ENCODE measurements at places on chromosomes 2 and 18. TPM values are rescaled to one million over a fixed set of nuclear protein-coding genes. Genes with fewer than 3 reads are reported as not detected.

- DNase-seq = no peak
These were observed 43.5 kb downstream of the FBLN7 start for GRCh38 chr2:112181571-112182290.

Gene FBXO48
- 0.80 TPM for total RNA-seq

DNA sequence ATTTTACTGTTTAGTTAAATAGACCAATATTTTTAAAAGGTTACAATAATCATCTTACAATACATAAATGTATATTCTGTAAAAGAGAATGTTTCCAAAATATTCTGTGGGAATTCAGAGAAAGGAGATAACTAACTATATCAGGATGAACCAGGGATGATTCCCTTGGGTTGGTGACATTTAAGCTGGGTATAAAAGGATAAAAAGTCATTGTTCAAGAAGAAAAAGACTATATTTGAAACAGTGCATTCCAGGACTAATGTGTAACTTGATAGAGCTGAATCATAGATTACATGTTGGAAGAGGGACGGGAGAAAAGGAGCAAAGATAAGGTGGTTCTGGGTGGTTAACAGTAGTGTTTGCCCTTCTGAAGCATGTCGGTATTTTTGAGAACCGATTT lies 10.1 kb downstream of the RASGRP3 start:
- no peak for DNase-seq

DNA sequence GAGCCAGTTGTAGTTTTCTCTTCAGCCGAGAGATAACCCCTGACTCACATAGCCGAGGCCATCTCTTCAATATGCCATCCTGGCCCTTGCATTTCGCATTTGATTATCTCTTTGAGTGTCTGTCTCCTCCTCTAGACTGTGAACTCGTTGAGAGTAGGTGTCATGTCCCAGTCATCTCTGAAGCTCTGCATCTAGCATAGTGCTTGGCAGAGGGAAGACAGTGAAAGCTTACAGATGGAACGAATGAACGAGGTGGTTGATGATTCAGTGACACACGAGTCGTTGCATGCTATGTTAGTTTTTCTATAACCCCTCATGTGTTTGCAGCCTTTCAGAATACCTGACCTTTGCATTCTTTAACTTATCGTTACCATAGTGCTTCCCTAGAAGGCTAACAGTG lies 59.9 kb upstream of the CYRIA start:
- no peak for DNase-seq

DNA sequence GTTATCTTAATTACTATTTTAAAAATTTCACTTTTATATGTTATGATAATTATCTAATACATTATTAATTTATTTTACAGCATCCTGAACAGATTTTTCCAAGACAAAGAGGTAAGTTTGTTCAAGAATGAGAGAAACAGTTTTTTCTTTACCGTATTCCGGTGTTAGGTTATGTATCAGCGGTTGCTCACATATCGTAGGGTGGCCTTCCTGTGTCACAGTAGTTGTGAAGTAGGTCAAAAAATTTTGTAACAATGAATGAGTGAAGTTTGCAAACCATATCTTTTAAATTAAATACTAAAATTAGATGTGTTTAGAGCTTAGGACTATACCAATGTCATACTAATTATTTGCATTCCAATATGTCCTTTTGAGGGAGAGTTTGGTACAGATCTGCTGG lies 33.5 kb downstream of the MRPS9 start:
- no peak for DNase-seq

DNA sequence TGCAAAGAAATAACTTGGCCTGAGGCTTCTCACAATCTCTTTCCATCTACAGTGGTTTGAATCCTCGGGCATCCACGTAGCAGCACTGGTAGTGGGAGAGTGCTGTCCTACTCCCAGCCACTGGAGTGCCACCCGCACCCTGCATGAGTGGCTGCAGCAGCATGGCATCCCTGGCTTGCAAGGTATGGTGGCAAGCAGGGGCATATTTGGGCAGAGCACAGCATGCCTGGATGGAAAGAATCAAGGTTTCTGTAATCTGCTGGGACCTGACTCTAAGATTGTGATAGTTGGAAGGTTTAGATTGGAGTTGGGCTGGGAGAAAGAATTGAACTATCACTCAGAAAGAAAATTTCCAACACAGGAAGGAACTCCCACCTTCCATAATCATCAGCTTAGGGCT lies 4.0 kb downstream of the CAD start:
- DNase-seq = no peak
